NCI-H82 (cell line): ENCODE measurements at places on chromosomes 7 and 10.

GRCh38 chr10:4602764-4603491 is 223.1 kb upstream of the AKR1E2 start:
- DNase-seq = no peak

GRCh38 chr10:72319416-72320254 is 35.1 kb downstream of the DNAJB12 start:
- DNase-seq = peak; percentile 86

GRCh38 chr10:23540401-23541030 is 101.6 kb downstream of the OTUD1 start:
- DNase-seq = no peak

GRCh38 chr10:76972541-76972940 is 665.1 kb downstream of the KCNMA1 start:
- no peak for DNase-seq

DNA sequence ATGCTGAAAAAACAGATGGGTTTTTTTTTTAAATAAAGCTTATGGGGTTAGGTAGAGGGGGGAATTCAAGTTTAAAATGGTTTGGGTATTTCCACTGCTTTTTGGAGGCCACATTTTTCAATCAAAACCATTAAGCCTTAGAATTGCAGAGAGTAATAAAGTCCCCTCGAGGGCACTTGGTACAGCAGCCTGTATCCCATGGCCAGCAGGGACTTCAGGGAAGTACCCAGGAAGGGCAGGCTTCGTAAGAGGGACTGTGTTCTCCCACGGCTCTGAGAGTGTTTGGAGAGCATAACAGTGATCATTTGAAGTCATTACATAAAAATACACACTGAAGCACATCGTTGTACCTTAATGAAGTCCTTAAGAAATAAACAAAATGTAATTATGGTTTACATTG is 432.7 kb downstream of the DPP6 start:
- DNase-seq = no peak

- DNase-seq = no peak
Observed at GRCh38 chr10:109374215-109374614, 549.1 kb downstream of the XPNPEP1 start.

GRCh38 chr10:69837261-69837660 is 35.6 kb downstream of the COL13A1 start:
- DNase-seq = no peak

GRCh38 chr7:19932549-19933249 is 159.3 kb upstream of the TMEM196 start:
- DNase-seq = peak; percentile 97

GRCh38 chr7:22213081-22213480 is 143.9 kb downstream of the RAPGEF5 start:
- no peak for DNase-seq

DNA sequence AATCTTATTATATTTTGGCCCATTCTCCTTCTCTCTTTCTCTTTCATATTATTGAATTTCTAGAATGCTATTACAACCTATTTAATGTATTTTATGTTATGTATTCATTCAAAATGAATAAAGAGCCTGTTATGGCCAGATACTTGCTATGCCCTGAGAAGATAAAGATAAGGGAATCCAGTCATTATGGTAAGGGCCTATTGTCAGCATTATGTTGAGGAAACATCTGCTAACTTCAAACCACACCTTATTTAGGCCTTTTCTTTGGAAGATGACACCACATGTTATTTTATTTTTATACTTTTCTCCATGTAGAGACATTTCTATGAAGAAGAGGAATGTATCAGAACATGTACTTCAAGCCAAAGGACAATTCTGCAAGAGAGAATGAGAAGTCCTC is 60.5 kb upstream of the MPP7 start:
- DNase-seq = no peak

- DNase-seq = no peak
Observed at GRCh38 chr10:88392222-88392621, 190.9 kb downstream of the RNLS start.

DNA sequence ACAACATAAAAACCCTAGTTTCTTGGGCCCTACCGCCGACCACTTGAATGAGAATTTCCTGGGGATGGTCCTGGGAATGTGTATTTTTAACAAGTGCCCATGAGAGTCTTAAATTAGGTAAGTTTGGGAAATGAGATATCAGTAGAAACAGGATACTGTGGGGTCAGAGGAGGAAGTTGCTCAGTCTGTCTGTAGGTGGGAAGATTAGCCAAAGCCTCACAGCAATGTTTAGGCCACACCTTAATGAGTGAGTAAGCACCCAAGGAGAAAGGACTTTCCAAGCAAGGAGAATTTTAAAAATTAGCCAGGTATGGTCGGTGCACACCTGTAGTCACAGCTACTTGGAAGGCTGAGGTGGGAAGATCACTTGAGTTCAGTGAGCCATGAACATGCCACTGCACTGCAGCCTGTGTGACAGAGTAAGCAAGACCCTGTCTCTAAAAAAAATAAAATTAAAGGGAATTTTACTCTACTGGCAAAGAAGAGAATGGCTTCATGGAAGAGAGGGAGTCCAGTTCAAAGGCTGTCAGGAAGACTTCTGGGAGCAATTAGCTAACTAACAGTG is 31.9 kb downstream of the PAPSS2 start:
- DNase-seq = no peak

DNA sequence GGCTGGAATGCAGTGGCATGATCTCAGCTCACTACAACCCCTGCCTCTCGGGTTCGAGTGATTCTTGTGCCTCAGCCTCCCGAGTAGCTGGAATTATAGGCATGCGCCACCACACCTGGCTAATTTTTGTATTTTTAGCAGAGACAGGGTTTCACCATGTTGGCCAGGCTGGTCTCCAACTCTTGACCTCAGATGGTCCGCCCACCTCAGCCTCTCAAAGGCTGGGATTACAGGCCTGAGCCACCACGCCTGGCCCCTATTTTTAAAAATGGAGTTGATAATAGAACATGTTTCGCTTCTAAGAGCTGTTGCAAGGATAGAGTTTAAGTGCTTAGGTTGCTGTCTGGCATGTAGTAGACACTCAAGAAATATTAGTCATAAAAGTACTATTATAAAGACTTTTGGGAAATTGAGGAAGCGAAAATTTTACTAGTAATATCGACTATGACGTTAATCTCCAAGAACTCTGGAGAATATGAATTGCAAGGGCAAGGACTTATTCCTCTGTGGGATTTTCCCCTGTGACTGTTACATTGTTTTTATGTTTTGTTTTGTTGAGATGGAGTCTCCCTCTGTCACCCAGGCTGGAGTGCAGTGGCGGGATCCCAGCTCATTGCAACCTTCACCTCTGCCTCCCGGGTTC is 7.9 kb downstream of the GTF2I start:
- DNase-seq = no peak

- DNase-seq = no peak
Observed at GRCh38 chr7:88075216-88075615, 141.2 kb downstream of the ADAM22 start.

- DNase-seq = no peak
Observed at GRCh38 chr7:69259445-69259844, 338.8 kb upstream of the AUTS2 start.

GRCh38 chr10:13317474-13317873 is 17.6 kb upstream of the PHYH start:
- DNase-seq = no peak

DNA sequence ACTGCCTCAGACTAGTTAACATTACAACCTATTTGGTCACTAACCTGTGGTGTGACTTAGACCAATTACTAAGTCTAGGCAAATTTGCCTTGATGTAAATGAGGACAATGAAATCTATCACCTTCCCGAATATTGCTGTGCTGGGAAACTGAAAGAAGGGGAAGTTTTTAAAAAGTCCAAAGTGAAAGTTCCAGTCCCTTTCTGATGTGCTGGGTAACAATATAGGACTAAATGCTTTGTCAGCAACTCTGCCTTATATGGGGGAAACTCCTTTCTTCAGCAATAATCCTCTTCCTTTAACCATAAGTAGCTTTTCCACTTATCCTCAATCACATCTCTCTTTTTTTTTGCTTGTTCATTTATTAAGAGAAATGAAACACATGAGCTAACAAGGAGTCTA is 3.9 kb downstream of the PIK3AP1 start:
- DNase-seq = no peak

- no peak for DNase-seq
Observed at GRCh38 chr10:79060641-79061255, 8.0 kb upstream of the ZMIZ1 start.

DNA sequence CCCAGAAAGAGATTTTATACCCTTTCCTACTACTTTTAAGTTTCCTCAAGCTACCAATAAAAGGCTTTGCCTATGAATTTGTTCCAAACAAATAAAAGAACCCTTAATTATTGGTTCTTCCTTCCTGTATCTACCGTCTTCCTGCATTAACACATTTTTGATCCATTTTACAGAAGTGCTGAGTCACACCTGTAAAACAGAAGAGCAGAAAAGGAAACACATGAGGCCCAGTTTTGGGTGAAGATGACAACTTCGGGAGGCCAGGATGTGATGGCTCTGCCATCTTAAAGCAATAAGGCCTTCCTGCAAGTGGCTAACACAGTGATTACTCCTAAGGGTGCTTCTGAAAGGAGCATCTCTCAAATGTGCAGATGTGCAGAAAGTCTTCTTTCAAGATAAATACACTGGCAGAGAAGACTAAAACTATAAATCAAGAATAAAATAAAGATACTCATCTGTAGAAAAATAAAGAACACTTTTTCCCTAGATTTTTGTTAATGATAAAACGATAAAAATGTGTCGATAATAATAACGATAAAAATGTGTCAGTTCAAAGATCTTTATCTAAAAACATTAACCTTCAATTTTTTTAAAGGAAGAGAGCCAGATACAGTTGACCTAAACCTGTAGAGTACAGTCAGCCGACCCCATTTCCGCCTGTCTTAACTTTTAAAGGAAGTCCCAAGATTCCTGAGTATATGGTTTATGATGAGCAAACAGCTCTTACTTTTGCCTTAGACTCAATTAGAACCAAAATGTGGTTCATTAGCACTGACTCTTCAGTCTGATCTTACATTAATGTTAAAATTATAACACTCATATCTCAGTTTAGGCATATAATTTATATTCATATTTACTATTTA is 108.6 kb downstream of the UBE2H start:
- DNase-seq = no peak

DNA sequence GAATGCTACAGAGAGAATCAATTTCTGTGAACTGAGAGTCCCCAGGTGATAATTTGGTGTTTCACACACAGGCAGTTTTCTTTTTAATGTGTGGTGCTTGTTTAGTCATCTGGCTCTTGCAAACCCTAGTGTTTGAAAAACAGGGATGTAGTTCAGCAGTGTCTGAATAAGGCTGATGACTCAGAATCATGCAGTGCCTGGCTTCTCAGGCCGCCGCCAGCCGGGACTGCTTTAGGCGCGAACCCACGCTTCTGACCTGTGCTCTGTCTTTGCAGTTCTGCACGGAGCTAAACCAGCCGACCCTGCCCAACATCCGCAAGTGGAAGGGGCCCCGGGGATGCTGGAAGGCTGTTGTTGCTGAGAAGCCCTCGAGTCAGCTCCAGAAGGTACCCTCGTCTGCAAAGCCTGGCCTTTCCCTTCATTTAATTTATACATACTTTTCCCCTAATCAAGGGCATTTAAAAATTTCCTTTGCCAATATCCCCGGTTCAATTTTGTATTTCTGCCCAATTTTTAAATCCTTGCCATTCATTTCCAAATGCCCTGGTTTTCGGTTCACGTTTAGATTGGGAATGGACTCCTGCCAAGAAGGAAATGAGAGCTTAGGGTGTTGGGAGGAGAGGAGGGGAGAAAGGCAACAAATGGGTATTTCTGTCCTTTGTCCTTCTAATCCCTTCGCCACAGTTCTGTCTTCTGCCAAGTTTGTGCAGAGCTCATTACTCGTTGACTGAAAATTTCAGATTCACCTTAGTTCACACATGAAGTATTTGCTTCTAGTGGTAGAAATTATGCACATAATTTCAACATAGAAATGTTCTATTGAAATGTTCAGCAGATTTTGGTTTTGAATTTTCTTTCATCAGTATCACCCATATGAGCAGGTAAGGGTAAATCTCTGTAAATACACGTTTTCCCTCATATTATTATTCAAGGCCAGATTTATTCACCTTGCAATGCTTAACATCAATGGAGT is 108.5 kb upstream of the ANLN start:
- peak; percentile 51 for DNase-seq
